ENCODE measurements at places on chromosomes 13 and 19.

DNA sequence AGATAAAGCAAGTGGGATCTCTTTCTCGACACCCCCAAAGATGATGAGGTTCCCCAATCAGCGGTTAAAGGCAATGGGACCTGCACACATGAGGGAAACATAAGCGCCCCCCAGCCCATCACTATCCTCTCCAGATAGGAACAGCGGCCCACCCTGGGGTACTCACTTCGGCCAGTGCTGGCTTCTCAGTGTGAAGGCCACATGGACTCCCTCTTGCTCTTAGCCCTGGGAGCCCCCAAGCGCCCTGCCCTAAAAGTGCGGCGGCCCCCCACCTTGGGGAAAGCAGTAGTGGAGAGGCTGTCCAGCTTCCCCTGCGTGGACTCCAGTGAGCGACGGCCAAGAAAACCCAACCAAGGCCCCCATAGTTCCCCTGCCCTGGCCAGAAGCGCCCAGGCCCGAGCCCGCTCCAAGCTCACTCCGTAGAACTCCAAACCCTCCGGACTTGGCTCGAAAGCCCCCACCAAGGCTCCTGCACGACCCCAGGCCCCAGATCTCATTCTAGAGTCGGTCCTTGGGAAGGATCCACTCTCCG lies 1.0 kb downstream of the CACNA1A start:
- DNase-seq = no peak

GRCh38 chr13:112885782-112886268 lies 83.2 kb upstream of the MCF2L start:
- no peak for DNase-seq

DNA sequence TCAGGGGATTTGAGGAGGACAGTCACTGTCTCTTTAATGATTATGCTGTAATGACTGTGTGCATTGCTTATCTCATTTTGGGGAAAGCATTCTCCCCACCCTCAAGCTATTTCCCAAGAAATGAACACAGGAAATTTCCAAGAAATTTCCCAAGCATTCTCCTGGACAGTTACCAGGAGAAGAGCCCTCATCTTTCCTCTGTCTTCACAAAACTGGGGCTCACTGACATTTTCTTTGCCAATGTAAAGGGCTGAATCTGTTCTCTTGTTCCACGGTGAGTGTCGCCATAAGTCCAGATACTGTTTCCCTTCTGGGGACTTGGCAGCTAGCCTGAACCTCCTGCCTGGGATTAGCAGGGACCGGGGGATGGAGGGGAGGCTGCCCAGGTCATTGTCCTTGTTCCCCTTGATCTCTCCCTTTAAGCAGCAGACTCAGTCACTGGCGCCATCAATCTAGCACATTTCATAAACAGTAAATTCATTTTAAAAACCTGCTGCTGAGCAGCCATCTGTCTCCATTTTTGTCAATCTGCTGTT lies 172.8 kb downstream of the DNAJC15 start:
- no peak for DNase-seq

DNA sequence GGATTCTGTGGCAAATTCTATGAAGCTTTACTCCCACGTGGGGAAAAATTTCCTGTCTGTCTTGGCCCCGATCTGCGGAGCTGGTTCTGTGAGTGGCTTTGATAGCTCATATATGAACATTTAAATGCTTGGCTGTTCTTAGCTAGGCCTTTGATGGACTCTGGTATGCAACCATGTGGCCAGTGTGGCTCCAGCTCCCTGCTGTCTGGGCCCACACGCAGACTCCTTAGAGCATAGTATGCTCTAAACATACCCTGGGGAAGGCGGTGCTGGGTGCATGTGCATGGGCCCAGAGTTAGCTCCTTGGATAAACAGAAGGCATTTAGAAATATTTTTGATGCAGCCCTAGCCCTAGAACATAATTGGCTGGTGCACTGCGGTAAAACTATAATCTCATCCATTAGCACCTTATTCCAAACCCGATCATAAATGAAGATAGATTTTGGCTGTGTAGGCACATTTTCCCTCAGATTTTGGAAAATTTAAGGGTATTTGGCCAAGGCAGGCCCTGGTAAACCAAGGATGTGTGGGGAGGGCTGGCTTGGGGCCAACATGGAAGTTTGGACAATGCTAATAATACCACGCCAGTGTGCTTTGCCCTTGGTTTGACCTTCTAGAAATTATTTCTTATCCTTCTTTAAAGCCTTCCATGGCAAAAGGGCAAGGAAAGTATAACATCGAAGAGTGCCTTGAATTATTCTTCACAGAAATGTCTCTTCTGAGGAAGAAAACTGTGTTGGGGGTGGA lies 153.5 kb downstream of the LMO7 start:
- DNase-seq = no peak

GRCh38 chr19:40360020-40360707 lies 11.7 kb downstream of the PLD3 start:
- DNase-seq = no peak

- DNase-seq = no peak
Measured at GRCh38 chr13:53601113-53601512, 572.5 kb downstream of the OLFM4 start.

GRCh38 chr19:13633109-13633508 lies 126.8 kb upstream of the CACNA1A start:
- DNase-seq = no peak

- DNase-seq = no peak
Measured at GRCh38 chr13:84038001-84038400, 155.7 kb upstream of the SLITRK1 start.

GRCh38 chr19:5690955-5691821 lies 1.1 kb downstream of the RPL36 start:
- DNase-seq = no peak
